ENCODE measurements at places on chromosomes 2 and 18.

DNA sequence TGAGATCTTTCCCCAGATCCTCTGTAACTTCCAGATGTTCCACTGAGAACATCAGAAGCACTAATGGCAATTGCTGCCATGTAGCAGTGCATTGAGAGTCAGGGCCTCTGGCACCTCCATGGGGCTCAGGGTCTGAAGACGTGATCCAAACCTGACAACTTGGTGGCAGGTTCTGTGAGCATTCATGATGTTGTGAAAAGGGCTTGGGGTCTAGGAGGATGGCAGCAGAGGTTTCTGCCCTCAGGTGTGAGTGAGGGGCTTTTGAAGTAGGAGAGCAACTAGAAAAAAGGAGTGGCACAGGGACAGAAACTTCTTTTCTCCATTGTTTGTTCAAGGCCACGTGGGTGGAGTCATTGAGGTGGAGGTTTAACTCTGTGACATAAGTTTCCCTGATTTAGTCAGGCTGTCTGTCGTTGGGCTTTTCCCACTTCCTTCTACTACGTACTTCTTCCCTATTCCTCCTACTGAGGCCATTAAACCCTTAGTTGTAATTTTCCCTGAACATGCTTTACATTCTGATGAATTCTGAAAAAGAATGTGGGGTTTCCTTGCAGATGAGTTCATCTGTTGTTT lies 13.1 kb downstream of the CFLAR start:
- DNase-seq = no peak

DNA sequence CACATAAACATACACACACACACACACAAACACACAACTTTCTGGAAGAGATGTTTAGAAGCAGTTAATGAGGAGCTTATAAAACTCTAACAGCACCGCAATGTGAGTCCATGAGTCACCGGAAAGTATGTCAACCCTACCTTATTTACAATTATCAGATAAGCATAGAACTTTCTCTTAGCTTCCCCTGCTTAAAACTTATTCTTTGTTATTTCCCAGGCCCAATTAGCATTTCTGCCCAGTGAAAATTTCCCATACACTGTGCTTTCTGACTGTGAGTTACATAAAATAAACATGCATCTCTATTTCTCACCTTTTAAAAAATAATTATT lies 737.6 kb downstream of the LRP1B start:
- DNase-seq = no peak

- DNase-seq = no peak
Observed at GRCh38 chr2:231992888-231993287, 31.4 kb downstream of the DIS3L2 start.

- no peak for DNase-seq
Observed at GRCh38 chr2:186349508-186349907, 136.6 kb upstream of the ZC3H15 start.

DNA sequence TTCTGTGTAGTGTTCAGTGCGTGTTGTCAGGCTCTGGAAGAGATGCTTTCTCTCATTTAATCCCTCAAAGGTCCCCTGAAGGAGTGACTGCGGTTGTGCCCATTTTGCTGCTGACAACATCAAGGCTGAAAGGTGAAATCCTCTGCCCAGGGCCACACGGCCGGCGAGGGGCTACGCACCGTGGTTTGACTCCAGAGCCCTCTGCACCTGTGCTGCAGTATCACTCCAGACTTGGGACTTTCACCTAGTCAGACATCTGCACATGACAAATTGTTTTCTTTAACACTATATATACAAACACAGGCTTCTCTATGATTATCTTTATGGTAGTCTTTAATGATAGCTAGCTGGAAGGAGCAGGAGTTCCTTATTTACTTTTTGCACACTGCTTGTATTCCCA lies 90.2 kb downstream of the ARMC9 start:
- DNase-seq = no peak

- DNase-seq = no peak
Observed at GRCh38 chr2:218557941-218558340, 10.2 kb downstream of the USP37 start.

GRCh38 chr2:174335254-174335987 lies 667 bp downstream of the SP9 start:
- DNase-seq = no peak

DNA sequence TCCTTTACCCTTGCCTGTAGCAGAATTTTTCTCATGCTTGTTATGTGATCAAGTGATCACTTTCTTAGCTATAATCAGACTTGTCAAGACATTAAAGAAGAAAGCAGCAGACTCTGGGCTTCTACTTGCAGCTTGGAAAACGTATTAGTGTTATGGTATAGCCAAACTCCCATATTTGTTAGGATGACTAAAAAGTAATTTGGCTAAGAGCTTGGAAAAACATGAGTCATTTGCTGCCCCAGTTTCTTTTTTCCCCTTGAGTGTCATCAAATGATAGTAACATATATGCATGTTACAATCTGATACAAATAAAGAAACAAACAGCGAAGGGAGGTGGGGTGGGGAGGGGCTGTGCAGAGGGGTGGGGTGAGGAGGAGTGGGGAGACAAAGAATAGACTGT lies 155.5 kb downstream of the IKZF2 start:
- no peak for DNase-seq

Data from activated T-helper 1 cell treated with anti-CD3 and anti-CD28 coated beads, Interleukin-2, amount 50 U/mL, for 16 hours (primary cell).